Stimulated activated naive CD4-positive, alpha-beta T cell treated with Interleukin-2 at 50 U/mL for 16 hours (primary cell): ENCODE measurements at places on chromosomes 5 and 9.

DNA sequence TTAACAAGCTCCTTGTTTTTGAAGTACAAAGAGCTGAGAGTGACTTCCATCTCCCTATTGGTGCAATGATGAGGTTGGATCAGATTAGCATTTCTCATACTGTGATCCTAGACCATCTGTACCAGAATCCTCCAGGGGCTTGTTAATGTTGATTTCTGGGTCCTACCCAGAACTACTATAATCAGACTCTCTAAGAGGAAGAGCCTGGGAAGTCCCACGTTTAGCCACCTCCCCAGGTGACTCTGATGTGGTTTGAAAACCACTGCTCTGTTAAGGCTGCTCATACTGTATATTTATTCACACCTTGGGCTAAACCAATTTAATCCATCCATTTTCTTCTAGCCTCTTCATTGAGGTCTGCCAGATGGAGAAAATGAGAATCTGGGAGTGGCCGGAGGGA is 49.6 kb upstream of the SMIM32 start:
- no peak for DNase-seq

GRCh38 chr9:25990376-25990775 is 312.1 kb upstream of the TUSC1 start:
- DNase-seq: no peak

DNA sequence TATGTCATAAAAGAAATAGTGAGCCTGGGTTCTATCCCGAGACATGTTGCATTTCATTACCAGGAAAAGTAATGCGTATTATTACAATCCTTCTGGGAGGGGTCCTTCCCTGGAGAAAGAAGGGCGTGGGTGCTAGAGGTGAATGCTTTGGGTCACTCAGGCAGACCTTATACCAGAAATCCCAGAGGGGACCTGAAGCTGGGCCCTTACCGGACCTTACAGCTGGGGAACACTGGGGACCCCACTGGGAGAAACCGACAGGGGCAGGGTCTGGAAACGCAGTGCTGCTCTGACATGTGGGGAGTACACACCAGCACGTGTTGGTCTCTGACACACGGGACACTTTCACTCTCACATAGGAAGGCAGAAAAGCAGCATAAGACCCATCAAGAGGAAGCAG is 71.3 kb downstream of the LMNB1 start:
- DNase-seq: no peak

DNA sequence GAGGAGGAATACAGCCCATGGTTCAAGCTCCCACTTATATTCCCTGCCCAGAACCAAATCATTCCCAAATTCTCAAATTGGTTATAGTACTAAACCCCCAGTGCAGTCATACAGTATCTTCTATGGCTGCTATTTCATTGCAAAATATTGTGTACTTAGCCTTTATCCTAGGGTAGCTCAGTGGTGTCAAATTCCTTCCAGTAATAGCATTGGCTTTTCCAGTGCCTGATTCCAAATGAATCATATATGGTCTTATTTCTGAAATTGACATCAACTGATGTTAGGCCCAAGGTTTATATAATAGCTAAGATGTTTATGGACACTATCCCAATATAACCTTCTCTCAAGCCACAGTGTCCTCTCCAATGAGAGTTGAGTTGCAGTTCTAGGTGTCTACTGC is 256.7 kb downstream of the NDUFS4 start:
- DNase-seq: no peak

DNA sequence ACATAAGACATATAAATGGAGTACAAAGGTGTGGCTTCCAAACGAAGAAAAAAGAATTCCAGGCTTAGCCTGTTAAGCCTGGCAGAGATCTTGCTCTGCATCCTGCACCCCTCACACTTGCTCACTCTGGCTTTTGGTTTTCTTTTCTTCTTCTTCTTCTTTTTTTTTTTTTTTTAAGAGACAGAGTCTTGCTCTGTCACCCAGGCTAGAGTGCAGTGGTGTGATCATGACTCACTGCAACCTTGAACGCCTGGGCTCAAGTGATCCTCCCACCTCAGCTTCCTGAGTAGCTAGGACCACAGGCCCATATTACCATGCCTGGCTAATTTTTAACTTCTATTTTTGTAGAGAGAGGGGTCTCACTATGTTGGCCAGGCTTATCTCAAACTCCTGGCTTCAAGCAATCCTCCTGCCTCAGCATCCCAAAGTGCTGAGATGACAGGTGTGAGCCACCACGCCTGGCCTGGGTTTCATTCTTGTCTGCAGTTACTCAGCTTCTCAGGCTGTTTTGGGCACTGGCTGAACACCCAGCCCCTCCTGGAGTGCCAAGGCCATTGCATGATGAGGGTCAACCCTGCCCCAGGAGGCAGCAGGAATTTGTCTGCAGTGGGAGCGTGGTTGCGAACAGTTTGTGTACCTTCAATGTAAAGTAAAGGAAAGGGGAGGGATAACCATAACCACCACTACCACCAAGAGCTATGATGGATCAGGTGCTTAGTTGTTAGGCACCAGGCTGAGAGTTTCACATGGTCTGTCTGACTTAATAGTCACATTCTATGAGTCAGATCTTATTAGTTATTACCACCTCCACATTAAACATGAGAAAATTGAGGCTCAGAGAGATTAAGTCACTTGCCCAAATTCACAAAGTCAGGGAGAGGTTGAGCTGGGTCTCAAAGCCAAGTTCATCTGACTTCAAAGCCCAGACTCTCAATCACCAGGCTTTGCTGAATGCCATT is 219.2 kb upstream of the PANK3 start:
- no peak for DNase-seq
